ENCODE measurements at places on chromosomes 2 and 18.

- no peak for DNase-seq
These were observed 135.9 kb downstream of the ATAD2B start for GRCh38 chr2:23791030-23791429.

GRCh38 chr18:63619661-63620060 lies 24.4 kb downstream of the SERPINB4 start:
- no peak for DNase-seq

DNA sequence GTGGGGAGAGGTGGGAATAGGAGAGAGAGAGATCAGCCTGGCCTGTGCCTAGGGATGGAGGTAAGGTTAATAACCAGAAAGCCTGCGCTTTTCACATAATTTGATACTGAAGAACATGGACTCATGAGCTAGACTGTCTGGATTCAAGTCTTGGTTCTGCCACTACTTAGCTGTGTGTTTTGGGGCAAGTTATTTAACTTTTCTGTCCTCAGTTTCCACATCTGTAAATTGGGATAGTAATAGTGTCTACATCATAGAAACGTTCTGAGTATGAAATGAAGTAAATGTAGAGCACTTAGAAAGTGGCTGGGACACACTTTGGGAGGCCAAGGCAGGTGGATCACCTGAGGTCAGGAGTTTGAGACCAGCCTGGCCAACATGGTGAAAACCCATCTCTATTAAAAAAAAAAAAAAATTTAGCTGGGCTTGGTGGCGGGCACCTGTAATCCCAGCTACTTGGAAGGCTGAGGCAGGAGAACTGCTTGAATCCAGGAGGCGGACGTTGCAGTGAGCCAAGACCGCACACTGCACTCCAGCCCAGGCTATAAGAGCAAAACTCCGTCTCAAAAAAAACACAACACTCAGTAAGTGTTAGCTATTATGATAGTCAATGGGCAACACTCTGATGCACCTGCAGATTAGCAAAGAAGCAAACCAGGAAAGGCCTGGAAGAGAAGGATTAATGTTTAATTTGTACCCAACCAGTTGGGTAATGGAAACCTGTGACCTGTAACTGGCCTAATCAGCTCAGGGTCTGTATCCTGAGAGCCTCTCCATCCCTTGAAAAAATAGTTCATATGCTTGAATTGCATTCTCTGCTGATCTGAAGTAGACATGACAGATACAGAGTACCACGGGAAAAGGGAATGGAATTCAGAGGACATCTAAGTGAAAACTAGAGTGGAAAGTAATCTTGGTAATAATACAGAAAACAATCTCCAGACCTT lies 6.8 kb downstream of the GALM start:
- peak; percentile 0 for DNase-seq

DNA sequence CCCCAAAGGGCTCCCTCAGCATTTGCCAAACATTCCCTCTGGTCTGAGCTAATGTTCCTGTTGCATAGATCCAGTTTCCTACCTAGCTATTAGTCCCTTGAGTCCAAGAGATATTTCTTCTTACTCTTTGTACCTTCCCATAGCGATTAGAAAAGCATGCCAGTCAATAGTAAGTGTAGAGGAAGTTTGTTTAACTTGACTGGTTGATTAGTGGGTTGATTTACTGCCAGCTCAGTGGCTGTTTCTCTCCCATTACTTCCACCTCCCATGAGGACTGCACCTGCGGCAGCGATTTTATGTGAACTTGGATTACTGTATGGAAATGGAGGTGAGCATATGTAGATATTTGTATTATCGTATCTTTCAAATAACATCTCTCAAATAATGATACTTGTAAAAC lies 1748.4 kb upstream of the CELF4 start:
- no peak for DNase-seq

DNA sequence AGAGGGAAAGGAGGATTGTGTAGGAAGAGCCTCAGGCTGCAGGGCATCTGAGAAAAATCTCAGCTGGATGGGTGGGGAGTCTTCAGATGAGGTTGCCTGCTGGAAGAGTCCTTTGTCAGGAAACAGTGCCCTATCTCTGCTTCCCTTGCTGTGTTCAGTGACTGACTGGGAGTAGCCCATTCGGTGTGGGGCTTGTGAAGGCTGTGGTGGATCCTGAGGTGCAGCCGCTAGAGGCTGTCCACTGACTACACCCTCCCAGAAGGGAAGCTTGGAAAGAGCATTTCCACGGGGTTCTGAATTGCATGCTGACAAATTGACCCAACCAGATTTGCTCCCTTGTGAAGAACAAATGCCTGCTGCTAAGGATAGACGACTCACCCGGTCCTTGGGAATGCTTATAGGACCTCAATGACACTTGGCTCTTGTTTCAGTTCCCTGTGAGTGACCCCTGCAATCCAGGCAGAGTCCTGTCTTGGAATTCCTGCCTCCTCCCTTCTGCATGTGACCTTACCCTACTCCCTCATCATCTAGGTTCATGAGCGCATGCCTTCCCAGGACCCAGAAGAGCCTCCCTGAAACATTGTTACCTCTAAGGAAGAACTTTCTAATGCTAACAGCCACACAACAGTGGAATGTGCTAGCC lies 109.7 kb upstream of the FAM136A start:
- DNase-seq, result no peak

DNA sequence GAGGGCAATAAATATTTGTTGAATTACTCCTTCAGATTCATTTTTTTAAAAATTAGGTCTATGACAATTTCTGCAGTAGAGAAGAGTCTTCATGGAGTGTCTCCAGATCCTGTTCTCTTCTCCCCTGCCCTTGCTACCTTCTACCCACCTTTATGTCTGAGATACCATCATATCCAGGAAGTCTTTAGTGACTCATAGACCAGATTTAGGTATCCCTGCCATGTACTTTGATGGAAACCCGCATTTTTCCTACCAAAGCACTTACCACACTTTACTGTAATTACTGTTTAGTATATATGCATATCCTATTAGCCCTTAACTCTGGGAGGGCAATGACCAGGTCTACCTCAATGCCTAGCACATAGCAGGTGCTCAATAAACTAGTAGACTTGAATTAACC lies 11.6 kb downstream of the ZNF397 start:
- DNase-seq, result no peak

GRCh38 chr2:127733816-127734537 lies 32.7 kb downstream of the SFT2D3 start:
- DNase-seq, result no peak

- DNase-seq, result no peak
These were observed 164.7 kb downstream of the CCDC102B start for GRCh38 chr18:68962623-68963022.
